AG08396 (cell line): ENCODE measurements at places on chromosomes 13 and 19.

DNA sequence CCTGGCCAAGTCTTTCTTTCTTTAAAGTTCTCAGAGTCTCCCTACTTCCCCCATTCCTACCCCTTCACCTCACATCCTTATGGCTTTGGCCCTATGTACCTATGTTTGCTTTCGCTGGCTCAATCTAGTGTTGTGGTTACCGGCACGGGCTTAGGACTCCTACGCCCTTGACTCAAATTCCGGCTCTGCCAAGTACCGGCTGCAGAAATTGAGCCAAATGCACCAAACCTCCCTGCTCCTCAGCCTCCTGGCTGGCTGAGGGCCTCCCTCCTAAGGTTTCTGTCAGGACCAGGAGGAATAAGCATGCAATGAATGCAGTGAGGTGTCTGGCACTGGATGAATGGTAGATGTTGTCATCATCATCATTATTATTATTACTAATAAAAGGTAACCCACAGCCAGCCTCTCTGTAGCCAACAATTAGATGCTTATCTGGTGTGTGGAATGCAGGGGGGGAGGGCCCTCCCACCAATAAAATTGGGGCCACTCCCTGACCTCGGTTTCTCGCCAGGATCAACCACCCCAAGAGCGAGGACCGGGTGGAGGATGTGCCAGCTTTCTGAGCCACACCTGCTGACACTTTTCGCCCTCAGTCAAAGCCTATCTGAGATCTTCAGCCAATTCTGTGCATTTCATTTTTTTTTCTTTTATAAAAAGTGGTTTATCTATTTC, 20.7 kb downstream of the KLK5 start:
- DNase-seq: no peak

- DNase-seq: peak; percentile 64
Measured at GRCh38 chr19:14333101-14333871, 48.0 kb upstream of the ADGRE5 start.

DNA sequence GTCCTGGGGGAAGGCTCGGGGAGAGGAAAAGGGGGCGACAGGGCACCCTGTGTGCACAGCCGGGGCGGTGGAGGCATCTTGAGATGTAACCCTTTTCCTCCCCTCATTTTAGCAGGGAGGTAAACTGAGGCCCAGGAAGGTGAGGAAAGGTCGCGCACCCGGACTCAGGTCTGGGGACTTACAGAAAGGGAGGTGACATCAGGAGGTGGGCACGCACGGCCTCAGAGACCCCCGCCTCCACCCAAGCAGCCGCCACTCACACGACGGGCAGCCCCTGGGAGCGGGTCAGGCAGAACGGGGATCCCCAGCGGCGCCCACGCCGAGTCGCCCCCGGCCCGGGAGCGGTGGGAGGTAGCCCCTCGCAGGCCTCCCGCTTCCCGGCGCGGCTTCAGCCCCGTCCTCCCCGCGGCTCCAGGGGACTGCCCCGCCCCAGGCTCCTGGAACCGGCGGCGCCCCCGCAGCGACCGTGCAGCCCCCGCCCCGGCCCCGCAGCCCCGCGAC, 477 bp downstream of the PIP5K1C start:
- DNase-seq: no peak

- DNase-seq: no peak
Measured at GRCh38 chr13:95156208-95156607, 145.0 kb downstream of the ABCC4 start.

DNA sequence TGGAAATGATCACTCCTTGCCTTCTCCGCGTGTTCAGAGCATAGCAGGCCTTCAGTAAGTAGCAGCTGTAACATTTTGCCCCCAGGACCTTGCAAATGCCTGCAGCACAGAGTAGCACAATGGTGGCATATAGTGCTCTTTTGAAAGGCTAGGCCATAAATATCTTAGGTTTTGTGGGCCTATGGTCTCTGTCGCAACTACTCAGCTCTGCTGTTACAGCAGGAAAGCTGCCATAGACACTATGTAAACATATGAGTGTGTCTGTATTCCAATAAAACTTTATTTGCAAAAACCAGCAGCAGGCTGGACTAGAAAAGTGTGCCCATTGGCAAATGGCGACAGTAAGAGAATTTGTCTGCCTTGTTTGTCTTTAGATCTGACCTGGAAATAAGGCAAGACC, 9.4 kb downstream of the ITPKC start:
- DNase-seq: no peak

DNA sequence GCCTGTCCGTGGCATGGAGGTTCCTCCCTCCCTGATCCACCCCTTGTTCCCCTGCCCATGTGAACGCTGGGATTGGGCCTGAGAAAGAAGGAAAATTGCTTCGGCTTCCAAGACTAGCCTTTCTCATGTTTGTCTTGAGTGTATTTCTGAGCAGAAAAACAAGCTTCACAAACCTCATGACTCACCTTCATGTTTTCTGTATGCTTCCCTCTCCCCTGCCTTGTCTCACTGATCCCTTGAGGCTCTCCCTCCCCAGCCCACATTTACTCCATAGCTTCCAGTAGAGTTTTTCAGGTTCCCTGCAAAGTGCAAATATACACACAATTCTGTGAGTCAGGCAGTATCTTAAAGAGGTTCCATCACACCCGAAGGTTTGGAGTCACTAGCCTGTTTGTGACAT, 572.4 kb downstream of the UQCRFS1 start:
- DNase-seq: no peak

- no peak for DNase-seq
Measured at GRCh38 chr13:22162889-22163288, 492.0 kb downstream of the FGF9 start.

- peak; percentile 76 for DNase-seq
Measured at GRCh38 chr13:34207334-34207733, 389.4 kb downstream of the RFC3 start.

GRCh38 chr13:75360170-75360569, 121.8 kb downstream of the TBC1D4 start:
- no peak for DNase-seq

- DNase-seq: no peak
Measured at GRCh38 chr13:77729502-77730221, 32.2 kb downstream of the SLAIN1 start.
